ENCODE measurements at places on chromosomes 6 and 20.
A peak's percentile ranks its signal among the peaks of the same experiment; 100 is the strongest.

GRCh38 chr20:48215536-48215935 lies 430.3 kb upstream of the SULF2 start:
- DNase-seq: no peak

GRCh38 chr6:115796829-115797228 lies 263.9 kb downstream of the FRK start:
- DNase-seq: no peak

DNA sequence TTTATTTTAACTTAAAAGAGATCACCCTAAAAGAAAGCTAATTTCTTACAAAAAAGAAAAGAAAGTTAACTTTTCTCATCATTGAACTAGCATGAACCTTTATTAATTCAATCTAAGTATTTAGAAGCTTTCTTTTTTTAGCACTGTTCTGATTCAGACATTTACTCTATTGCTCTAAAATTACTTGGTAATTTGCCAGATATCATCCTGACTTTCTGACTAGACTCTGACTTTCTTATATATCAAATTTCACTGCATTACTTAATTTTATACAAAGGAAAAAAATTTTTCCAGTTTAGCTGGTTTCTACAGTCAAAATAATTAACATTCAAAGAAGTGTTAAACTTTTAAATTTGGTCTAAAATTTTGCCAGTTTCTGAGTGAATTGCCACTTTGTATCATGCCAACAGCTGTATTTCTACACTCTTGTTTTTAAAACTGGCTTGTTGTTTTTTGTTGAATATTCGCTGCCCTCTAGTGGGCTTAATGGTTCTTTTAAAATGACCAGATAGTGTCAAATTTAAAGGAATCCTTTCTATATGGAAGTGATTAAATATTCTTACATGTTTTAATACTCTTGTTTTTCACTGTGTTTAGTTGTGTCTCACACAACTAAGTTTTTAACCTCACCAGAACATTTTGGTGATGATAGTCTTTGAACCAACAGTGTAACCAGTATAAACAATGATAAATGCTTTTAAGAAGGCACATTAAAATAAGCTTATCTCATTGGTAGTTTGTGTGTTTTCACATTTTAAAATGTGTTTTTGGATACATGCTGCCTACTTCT lies 102.0 kb downstream of the POPDC3 start:
- no peak for DNase-seq

- no peak for DNase-seq
Observed at GRCh38 chr6:141988954-141989705, 143.6 kb upstream of the GJE1 start.

DNA sequence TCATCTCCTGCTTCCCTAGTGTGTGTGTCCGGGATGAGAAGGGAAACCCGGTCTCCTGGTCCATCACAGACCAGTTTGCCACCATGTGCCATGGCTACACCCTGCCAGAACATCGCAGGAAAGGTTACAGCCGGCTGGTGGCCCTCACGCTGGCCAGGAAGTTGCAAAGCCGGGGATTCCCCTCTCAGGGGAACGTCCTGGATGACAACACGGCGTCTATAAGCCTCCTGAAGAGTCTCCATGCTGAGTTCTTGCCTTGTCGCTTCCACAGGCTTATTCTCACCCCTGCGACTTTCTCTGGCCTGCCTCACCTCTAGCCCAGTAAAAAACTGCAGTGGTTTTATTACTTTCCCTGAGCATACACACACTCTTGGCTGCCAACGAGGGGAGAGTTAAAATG lies 23.9 kb upstream of the C6orf141 start:
- no peak for DNase-seq

GRCh38 chr6:37137201-37138090 lies 32.5 kb upstream of the PIM1 start:
- peak; percentile 76 for DNase-seq

DNA sequence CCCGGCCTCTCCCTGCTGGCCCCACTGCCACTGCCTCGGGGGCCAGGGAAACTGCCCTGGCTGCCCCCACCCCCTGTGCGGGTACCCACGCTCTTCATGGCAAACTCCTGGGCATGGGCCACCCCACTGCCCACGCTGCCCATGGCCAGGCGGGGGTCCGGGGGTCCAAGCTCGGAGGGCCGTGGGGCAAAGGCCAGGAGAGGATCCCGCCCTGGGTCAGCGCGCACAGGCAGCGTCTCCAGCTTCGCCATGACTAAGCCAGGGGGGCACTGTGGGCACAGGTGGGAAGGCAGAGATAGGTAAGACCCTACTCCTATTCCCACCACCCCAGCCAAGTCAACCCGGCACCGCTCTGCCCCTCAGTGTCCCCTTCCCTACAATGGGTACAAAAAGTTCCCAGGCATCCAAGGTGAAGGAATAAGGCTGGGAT lies 6.4 kb downstream of the LZTS3 start:
- DNase-seq: no peak

Measured in uterus (tissue), 4 donors.